Liver (tissue), 10 donors: ENCODE measurements at places on chromosomes 1 and 21. TPM values are rescaled to one million over a fixed set of nuclear protein-coding genes. Genes with fewer than 3 reads are reported as not detected.

ASPM gene
- 0.17 TPM for total RNA-seq

GNAI3 gene
- total RNA-seq = 6.5 TPM

ELF3 gene
- total RNA-seq = 38.7 TPM

OR6K6 gene
- total RNA-seq = not detected

DNA sequence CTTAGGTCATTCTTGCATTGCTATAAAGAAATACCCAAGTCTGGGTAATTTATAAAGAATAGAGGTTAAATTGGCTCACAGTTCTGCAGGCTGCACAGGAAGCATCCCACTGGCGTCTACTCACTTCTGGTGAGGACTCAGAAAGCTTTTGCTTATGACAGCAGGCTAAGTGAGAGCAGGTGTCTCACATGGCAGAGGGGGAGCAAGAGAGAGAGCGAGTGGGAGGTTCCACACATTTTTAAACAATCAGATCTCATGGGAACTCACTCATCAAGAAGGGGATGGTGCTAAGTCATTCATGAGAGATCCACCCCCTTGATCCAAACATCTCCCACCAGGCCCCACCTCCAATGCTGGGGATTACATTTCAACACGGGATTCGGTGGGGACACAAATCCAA is 13.6 kb upstream of the RGS4 start:
- DNase-seq = no peak
- no peak overlapping the region for H3K27ac ChIP-seq
- no peaks in the 10 kb centered on the region for H3K27me3 ChIP-seq
- no peak overlapping the region for H3K4me3 ChIP-seq
- H3K4me1 ChIP-seq = no peaks in the 10 kb centered on the region

GRCh38 chr21:45228171-45228641 is 59.5 kb downstream of the POFUT2 start:
- no peaks in the 10 kb centered on the region for H3K36me3 ChIP-seq
- H3K27me3 ChIP-seq = no peaks in the 10 kb centered on the region
- H3K4me3 ChIP-seq = no peak overlapping the region
- no peaks in the 10 kb centered on the region for H3K4me1 ChIP-seq

GRCh38 chr1:184640505-184640904 is 114.2 kb downstream of the EDEM3 start:
- no peaks in the 10 kb centered on the region for H3K27me3 ChIP-seq
- H3K27ac ChIP-seq = no peak overlapping the region
- DNase-seq = no peak
- H3K4me3 ChIP-seq = no peak overlapping the region
- H3K4me1 ChIP-seq = peaks cover 1% of the 10 kb centered on the region
